ENCODE measurements at places on chromosomes 6 and 20. TPM values are rescaled to one million over a fixed set of nuclear protein-coding genes. Genes with fewer than 3 reads are reported as not detected.
A peak's percentile ranks its signal among the peaks of the same experiment; 100 is the strongest.

Gene WFDC12
- total RNA-seq: not detected

Gene DEK
- 175 TPM for total RNA-seq

DNA sequence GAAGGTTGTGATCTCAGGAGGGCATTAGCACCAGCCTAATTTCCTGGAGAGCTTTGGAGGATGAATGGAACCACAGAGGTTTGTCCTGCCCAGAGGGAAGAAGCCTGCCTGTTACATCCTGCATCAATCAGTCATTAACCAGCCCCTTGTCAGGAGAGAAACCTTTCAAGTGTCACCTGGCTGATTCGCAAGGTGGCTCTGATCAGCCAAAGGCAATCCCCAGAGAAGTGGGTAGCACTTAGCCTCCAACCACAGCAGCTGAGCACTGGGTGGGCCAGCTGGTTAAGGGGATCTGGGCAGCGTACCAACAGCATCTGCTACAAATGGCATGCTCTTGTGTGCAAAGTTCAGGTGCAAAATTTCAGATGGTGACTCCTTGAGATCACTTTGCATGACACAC, 26.9 kb downstream of the ANKEF1 start:
- DNase-seq: no peak

GRCh38 chr6:125598422-125598821, 151.0 kb upstream of the HEY2 start:
- no peak for DNase-seq

GRCh38 chr6:23320471-23321015, 751.2 kb downstream of the HDGFL1 start:
- DNase-seq: no peak

DNA sequence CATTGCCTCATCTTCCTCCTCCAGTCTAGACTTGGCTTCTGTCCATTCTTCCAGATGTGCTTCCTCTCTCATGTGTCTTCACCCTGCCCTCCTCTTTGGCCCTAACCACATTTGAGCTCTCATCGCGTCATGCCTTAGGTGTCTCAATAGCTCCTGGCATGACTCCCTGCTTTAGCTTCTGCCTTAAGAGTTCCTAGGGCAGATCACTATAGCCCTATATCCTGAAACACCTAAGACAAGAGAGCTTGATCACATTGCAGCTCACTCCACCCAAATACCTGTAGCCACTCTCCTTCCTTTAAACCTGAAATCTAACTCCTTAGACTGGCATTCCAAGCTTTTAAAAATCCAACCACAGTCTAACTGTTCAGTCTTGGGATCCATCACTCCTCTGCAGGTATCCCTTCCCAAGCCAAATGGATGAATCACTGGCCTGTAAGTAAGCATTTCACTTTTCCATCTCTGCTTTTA, 69.0 kb upstream of the STXBP5 start:
- DNase-seq: no peak

- DNase-seq: no peak
Measured at GRCh38 chr20:53149148-53149889, 177.2 kb downstream of the TSHZ2 start.

- peak; percentile 93 for DNase-seq
Measured at GRCh38 chr6:111087106-111087835, at the start of gene SLC16A10. SLC16A10 (plus strand) TSS chr6:111087503; CDS start chr6:111087753, 250 bp downstream.

DNA sequence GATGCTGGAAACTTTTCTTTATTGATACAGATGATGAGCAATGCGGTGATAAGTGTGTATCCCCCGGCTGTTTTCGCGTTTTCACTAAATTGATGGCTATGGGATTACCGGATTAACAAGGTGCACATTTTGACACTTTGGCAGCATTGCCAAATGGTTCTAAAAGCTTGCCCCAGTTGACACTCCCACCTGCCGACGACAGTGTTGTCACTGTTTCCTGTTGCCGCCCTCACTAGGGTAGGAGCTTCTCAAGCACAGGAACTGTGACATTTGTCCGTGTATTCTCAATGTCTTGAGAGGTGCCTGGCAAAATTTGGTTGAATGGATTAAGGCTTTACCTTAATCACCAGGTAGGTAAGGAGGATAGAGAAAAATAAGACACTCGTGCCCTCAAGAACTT, 9.8 kb upstream of the MAPK13 start:
- DNase-seq: peak; percentile 93

GRCh38 chr20:32037929-32038328, 14.1 kb upstream of the HCK start:
- no peak for DNase-seq

Data from activated CD4-positive, alpha-beta T cell treated with anti-CD3 and anti-CD28 coated beads, Interleukin-2, amount 10 ng/mL, durations not matched to agents 24 days and 14 days (primary cell).